Stimulated activated CD8-positive, alpha-beta memory T cell treated with anti-CD3 and anti-CD28 coated beads, Interleukin-7, amount 100 ng/mL, for 1 hour (primary cell): ENCODE measurements at places on chromosomes 6 and 20.

DNA sequence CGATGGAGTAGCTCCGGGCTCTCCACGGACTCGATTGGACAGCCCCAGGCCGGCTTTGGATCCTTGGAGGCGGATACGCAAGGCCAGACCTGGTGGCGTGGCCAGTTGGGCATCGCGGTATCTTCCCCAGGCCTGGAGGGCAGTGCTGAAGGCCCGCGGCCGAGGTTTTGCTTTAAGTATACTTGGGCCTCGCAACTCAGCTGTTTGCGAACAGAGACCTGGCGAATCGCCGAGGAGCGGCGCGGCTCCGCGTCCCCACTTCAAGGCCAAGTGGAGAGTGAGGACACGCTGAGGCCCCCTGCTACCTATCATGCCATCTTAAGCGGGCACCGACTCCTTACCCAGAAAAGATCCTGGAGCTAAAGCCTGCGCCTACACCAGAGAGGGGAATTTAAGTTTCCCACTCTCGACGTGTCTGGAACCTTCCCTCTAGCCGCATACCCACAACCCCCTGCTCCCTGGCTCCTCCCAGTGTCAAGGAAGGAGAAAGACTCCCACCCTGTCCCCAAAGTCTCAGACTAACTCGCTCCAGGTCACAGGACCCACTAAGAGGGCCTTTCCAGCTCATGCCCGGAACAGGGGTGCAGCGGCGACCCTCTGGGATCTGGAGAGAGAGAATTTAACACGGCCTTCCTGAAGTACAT is 4.1 kb downstream of the LINC00237 start:
- no peak for DNase-seq

- no peak for DNase-seq
Measured at GRCh38 chr6:22149096-22149495, 147.7 kb downstream of the PRL start.

- DNase-seq = no peak
Measured at GRCh38 chr20:45427236-45428149, 11.6 kb downstream of the PIGT start.

GRCh38 chr6:17987697-17988421 is 424 bp upstream of the KIF13A start:
- DNase-seq = no peak

- DNase-seq = no peak
Measured at GRCh38 chr20:40462566-40462965, 226.5 kb downstream of the MAFB start.

- no peak for DNase-seq
Measured at GRCh38 chr6:158607411-158608170, 37.0 kb downstream of the DYNLT1 start.

- DNase-seq = no peak
Measured at GRCh38 chr20:15642109-15642508, 931.1 kb downstream of the KIF16B start.

DNA sequence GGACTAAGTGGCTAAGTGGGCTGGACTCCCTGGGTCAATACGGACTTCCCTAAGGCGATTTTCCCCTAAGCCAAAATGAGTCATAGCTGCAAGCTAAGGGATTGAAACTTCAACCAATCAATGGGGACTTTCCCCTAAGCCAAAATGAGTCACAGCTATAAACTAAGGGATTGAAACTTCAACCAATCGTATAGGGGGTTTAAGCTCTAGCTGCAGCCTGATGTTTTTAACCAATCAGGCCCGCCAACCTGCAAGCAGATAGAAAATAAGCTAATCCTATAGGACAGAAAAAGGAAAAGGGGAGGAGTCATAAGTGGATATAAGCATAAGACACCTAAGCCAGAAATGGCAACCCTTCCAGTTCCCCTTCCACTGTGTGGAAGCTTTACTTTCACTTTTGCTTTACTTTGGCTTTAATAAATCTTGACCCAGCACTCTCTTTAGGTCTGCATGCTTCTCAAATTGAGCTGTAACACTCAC is 655.0 kb upstream of the HS3ST5 start:
- no peak for DNase-seq

GRCh38 chr20:53161473-53161872 is 189.3 kb downstream of the TSHZ2 start:
- no peak for DNase-seq

DNA sequence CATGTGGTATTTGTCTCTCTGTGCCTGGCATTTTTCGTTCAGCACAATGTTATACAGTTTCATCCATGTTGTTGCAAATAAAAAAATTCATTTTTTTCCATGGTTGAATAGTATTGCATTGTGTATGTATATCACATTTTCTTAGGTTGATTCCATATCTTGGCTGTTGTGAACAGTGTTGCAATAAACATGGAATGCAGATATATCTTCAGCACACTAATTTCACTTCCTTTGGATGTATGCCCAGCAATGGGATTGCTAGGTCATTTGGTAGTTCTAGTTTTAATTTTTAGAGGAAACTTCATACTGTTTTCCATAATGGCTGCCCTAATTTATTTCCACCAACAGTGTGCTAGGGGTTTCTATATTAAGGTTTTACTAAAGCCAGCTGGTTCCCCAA is 52.6 kb downstream of the GFRAL start:
- DNase-seq = no peak

GRCh38 chr6:45946352-45946751 is 69.3 kb downstream of the CLIC5 start:
- DNase-seq = no peak

DNA sequence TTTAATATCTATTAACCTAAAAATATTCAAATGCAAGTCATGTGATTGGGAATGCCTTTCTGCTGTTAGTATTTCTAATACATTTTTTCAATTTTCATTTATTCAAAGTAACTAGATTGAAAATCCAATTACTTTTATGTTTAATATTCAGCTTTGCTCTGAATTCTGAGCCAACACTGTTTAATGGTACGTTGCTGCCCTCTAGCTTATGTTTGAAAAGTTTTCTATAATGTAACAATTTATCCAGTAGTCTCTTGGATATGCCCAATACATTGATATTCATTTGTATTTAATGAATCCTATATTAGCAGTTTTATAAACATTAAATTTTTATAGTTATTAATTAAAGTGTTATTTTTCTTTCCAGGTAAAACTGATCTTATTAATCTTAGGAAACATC is 47.4 kb downstream of the LGSN start:
- DNase-seq = no peak

DNA sequence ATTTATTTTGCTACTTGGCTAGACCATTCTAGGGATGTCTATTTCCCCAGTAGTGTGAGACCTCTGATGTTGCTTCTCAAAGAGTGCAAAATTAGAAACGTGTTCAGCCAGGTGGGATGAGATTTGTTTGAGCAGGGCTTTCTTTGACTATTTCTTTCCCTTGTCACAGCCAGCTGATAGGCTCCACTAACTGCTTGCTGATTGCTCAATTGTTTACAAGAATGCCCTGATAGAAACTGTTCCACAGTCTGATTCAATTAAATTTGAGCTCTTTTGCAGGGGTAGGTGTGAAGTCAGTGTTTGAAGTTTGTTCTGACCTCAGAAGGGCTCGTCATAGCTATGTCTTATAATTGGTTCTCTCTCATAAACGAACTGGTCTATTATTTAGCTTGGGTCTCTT is 220.5 kb downstream of the FNDC1 start:
- no peak for DNase-seq
